Karpas-422 (cell line): ENCODE measurements at places on chromosomes 12 and 14.

- DNase-seq, result peak; percentile 70
Measured at GRCh38 chr12:6635856-6636531, at the start of gene LPAR5. LPAR5 (minus strand) TSS chr12:6635959; CDS start chr12:6621248, 14,711 bp downstream.

GRCh38 chr14:44369401-44370123, 137.5 kb downstream of the FSCB start:
- DNase-seq, result peak; percentile 60

- DNase-seq, result no peak
Measured at GRCh38 chr14:87866116-87866515, 126.9 kb downstream of the GALC start.

DNA sequence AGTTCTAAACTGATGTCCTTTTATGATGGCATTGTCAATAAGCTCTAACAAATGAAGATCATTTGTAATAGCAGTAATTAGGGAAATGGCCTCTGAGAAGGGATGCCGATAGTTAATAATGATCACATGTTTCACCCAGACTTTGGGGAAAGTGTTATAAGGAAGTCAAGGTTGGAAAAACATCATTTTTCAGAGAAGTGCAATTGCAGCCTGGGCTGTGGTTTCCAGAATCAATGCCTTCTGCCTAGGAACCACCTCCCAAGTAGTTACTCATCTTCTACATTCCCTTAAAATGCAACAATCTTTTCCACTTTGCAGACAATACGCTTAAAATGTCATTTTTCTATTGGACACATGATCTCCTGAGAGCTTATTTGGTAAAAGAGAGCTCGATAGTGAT, 879 bp downstream of the EDDM3A start:
- DNase-seq, result no peak

- DNase-seq, result no peak
Measured at GRCh38 chr12:115013236-115013981, 329.4 kb upstream of the TBX3 start.

GRCh38 chr14:66509874-66510273, 1.9 kb downstream of the GPHN start:
- DNase-seq, result no peak

DNA sequence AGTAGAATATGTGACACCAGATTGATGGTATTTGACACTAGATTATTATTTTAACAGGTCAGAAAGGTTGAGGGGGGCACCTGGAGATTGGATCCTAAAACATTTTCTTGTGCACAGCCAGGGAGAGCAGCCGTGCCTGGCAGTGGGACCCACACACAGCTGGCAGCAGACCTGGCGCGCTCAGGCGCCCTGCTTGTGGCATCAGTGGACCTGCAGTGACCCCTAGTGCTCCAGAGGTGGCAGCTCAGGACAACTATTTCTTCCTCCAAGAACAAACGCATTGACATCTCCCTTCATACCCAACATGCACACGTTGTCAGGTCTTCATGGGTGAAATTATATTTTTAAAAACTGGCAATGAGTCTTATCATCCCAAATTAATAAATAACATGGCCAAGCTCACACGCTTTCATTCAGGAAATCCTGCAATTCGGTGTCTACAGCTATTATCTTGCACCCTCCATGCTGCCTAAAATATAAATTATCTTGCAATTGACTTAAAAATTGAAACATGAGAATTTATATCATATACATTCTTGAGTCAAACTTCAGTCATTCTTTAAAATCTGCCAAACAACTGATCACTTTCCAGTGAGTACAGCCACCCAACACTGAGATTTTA, 7.7 kb upstream of the TMEM132D start:
- DNase-seq, result peak; percentile 79

DNA sequence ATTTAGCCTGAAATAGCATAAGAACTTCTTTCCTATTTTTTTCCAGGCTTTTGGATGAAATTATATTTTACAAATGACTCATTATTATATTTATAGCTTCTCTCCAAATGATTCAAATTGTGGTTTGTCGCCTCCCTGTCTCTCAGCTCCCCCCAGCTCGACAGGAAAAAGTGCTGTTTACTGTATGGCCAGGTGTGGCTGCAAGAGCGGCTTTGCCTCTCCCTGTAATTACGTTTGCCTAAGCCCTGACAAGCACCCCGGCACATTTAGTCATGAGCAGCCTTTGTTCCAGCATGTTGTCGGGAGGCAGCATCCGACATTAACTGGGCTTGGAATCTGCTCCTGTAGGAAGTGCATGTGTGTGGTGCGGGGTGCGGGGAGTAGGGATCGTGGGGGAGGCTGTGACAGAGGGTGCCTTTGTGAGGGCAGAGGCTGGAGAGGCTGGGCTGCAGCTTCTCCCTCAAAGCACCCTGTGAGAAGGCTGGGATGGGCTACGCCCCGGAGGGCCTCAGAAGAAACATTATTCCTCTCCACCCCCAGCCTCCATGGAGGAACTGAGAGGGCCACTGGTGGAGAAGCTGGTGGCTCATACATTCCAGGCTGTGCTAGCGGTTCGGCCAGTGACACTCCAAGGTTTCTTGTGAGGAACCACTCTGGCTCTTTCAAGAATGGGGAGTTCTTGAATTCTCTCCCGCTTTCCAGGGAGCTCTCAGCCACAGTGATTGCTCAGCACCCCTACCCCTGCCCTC, 42.1 kb upstream of the CTDSP2 start:
- DNase-seq, result no peak

DNA sequence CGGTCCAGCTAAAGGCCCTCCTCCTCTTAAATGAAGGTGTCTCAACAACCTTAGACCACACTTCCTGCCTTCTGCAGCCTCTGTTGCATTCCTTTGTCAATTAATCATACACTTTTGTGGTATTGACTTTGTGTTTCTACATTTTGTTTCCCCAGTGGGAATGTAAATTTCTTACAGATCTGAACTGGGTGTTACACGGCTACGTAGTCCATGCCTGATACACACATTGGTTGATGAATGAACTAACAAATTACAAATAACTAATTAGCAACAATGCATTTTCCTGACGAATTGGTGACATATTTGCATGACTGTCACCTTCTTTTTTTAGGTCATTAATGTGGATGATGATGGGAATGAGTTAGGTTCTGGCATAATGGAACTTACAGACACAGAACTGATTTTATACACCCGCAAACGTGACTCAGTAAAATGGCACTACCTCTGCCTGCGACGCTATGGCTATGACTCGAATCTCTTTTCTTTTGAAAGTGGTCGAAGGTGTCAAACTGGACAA, 15.2 kb upstream of the CCT2 start:
- DNase-seq, result no peak

- no peak for DNase-seq
Measured at GRCh38 chr14:64826333-64826732, 53.4 kb downstream of the SPTB start.
